ENCODE measurements at places on chromosomes 1 and 21. TPM values are rescaled to one million over a fixed set of nuclear protein-coding genes. Genes with fewer than 3 reads are reported as not detected.

Gene ACKR1
- total RNA-seq: not detected

Gene CSF3R
- total RNA-seq: 0.12 TPM

GRCh38 chr1:214312530-214313051 lies 31.6 kb downstream of the SMYD2 start:
- no peak overlapping the region for H3K27ac ChIP-seq
- peaks cover 32% of the 10 kb centered on the region for H3K36me3 ChIP-seq
- H3K4me1 ChIP-seq: peaks cover 8% of the 10 kb centered on the region
- no peak overlapping the region for H3K4me3 ChIP-seq
- DNase-seq: no peak

GRCh38 chr21:26118938-26119540 lies 51.5 kb downstream of the APP start:
- no peak for DNase-seq
- H3K4me3 ChIP-seq: peak overlapping the region; percentile 36
- no peaks in the 10 kb centered on the region for H3K27me3 ChIP-seq
- H3K36me3 ChIP-seq: no peaks in the 10 kb centered on the region

All from activated B cell treated with CpG ODN at 0.5 μM for 24 hours (primary cell).